ENCODE measurements at places on chromosomes 2 and 18. TPM values are rescaled to one million over a fixed set of nuclear protein-coding genes. Genes with fewer than 3 reads are reported as not detected.

Gene SERPINB7
- not detected for total RNA-seq

Gene DHRS9
- total RNA-seq: 0.37 TPM

Gene RALB
- total RNA-seq: 37.3 TPM

Gene STARD6
- total RNA-seq: 0.46 TPM

Gene SERPINB12
- total RNA-seq: not detected

Gene LCT
- total RNA-seq: 0.29 TPM

Gene CNTNAP5
- total RNA-seq: not detected

- H3K27ac ChIP-seq: no peak overlapping the region
- no peak overlapping the region for H3K4me3 ChIP-seq
- DNase-seq: no peak
- peaks cover 19% of the 10 kb centered on the region for H3K4me1 ChIP-seq
These were observed 53.0 kb downstream of the ICOS start for GRCh38 chr2:203989521-203989920.

- no peak for DNase-seq
- no peaks in the 10 kb centered on the region for H3K36me3 ChIP-seq
- no peaks in the 10 kb centered on the region for H3K27me3 ChIP-seq
- H3K4me1 ChIP-seq: peaks cover 18% of the 10 kb centered on the region
- no peak overlapping the region for H3K27ac ChIP-seq
These were observed 16.2 kb upstream of the GLS start for GRCh38 chr2:190864375-190864774.

DNA sequence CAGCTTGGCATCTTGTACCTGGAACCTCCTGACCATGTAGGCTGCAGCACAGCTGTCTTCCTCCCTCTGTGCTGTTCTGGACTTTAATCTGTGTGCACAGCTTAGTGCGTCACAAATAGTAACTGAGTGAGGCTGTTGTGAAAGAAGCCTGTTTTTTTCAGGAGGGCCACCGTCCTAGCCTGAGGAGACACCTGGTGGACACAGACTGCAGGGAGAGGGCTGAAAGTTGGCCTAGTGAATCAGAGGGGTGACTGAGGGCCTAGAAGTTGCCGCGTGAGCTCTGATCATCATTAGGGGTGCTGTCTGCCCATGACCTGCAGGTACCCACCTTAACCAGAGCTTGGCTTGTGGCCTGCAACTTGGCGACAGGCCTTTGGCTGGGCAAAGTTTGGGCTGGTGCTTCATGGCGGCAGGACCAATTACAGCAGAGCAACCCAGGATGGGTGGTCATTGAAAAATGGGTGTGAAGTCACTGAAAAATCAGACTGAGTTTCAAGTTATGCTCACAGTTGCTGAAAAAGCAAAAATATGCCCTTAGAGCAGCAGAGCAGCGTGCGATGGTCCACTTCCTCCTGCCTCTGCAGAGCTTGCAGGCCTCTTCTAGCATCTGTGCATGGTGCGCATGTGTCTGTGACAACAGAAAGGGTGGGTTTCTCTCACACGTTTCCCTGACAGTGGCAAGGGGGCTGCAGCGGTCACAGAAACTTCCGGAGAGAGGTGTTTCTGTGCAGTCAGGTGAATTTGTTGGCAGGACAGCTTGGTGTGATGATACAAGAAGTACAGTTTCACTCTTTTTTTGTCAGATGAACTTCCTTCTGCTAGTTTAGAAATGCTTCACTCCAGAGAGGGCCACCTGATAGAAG lies 9.6 kb downstream of the GDF7 start:
- H3K36me3 ChIP-seq: no peaks in the 10 kb centered on the region
- no peak overlapping the region for H3K4me3 ChIP-seq
- no peak overlapping the region for H3K27ac ChIP-seq

GRCh38 chr2:25829377-25829704 lies 48.9 kb downstream of the ASXL2 start:
- H3K4me1 ChIP-seq: peaks cover 41% of the 10 kb centered on the region
- H3K27ac ChIP-seq: no peak overlapping the region
- no peak overlapping the region for H3K4me3 ChIP-seq
- H3K27me3 ChIP-seq: no peaks in the 10 kb centered on the region
- H3K36me3 ChIP-seq: no peaks in the 10 kb centered on the region
- no peak for DNase-seq

- H3K27me3 ChIP-seq: no peaks in the 10 kb centered on the region
- no peaks in the 10 kb centered on the region for H3K36me3 ChIP-seq
- H3K4me3 ChIP-seq: no peak overlapping the region
- no peak overlapping the region for H3K27ac ChIP-seq
These were observed 1.8 kb upstream of the HDAC4 start for GRCh38 chr2:239402666-239403065.

GRCh38 chr18:13549880-13550232 lies 176.5 kb downstream of the FAM210A start:
- no peaks in the 10 kb centered on the region for H3K27me3 ChIP-seq
- no peak overlapping the region for H3K4me3 ChIP-seq
- no peaks in the 10 kb centered on the region for H3K36me3 ChIP-seq

DNA sequence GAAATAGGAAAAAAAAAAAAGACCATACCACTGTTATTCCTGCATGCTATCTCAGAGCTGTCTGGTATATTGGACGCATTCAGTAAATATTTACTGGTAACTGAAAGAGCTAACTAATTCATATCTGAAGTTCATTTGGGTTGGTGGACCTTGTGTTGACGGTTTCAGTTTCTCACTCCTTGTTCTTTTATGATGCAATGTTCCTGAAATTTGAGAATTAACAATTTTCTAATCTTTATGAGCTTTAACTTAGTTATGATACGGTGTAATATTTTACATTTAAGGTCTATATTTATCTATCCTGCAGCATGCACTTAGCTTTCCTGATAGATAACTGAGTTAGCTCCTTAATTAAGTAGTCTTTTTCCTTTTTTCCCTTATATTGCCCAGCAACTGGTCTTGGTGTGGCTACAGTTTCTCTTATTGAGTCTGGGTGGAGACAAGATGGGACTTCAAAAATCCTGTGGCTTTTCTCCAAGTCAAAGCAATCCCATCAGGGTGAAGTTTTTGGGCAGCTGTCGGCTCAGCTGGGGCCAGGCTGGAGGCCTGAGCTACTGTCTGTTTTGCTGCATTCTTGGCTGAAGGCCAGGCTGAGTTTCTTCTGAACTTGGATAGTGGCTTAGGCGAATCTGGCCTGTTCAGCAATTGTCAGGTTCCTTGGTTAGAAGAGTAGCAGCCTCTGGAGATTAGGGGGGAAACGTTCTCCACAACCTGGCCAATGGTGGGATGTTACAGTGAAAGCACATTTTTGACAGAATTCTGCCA lies 78.4 kb upstream of the MEX3C start:
- H3K4me1 ChIP-seq: no peaks in the 10 kb centered on the region
- no peak for DNase-seq
- no peak overlapping the region for H3K27ac ChIP-seq

DNA sequence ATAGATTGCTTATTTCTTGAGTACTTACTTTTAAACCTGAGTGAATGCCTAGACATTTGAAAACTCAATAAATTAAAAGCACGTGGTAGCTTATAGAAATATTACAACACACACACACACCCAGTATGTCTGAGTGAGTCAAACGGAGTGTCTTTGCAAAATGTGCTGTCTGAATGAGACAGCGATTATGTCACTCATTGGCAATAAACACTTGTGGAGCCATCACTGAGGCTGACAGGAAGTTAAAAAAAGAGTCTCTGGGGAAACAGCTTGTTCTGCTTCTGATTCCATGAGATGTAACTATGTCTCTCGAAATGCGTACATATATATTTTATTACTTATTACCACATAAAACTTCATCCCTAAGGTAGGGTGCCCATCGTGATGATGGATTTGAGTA lies 22.3 kb upstream of the VPS4B start:
- no peak overlapping the region for H3K4me3 ChIP-seq
- H3K4me1 ChIP-seq: no peaks in the 10 kb centered on the region
- H3K36me3 ChIP-seq: no peaks in the 10 kb centered on the region
- H3K27ac ChIP-seq: no peak overlapping the region
- no peaks in the 10 kb centered on the region for H3K27me3 ChIP-seq

GRCh38 chr2:64854773-64855237 lies 134.4 kb upstream of the SLC1A4 start:
- H3K4me3 ChIP-seq: no peak overlapping the region
- H3K36me3 ChIP-seq: no peaks in the 10 kb centered on the region
- no peak for DNase-seq
- no peaks in the 10 kb centered on the region for H3K27me3 ChIP-seq
- H3K4me1 ChIP-seq: no peaks in the 10 kb centered on the region

DNA sequence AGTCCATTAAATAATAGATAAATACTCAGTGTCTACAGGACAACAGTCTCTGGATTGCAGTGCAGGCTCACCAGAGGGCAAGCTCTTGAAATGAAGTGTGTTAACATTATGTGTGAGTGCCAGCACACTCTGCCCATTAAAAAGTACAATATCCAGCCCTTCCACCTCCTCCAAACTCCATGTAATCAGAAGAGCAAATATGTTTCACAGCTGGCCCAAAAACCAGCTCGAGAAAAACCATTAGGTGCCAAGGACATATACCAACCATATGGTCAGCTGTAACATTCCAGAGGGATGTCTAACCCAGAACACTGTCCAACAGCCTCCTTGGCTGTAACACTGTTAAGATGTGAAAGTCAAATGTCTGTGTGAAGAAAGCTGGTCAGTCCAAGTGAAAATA lies 112.2 kb downstream of the ZNF385B start:
- DNase-seq: no peak
- H3K4me1 ChIP-seq: no peaks in the 10 kb centered on the region
- H3K36me3 ChIP-seq: no peaks in the 10 kb centered on the region
- H3K27me3 ChIP-seq: no peaks in the 10 kb centered on the region
- no peak overlapping the region for H3K4me3 ChIP-seq

DNA sequence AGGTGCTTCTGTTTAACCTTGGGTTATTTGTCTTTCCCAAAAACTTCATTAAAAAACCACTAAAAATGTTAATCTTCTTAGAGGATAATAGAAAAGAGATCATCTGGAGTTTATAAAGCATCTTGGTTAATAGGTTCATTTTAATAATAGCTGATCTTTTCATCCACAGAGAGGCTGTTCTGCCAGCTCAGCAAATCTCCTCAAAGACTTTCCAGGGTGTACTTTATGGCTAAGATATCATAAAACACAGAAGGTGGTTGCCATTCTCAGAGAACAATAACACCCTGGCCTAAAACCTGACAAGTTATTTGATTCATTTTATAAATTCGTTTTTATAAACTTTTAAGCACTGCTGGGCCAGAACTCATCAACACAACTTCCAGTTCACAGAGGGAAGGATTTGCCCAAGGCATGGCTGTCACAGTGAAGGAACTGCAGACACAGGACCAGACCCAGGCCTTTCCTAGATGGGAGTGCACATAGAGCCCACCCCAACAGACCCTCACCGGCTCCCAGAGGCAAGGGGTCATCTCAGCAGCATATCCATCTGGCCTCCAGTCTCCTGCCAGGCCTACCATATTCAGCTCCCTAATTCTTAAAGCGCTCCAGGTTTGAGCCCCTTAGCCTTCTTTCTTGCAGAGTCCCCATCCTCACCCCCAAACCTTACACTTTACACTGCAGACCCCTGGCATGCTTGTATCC lies 203.4 kb upstream of the RAB6C start:
- H3K4me1 ChIP-seq: no peaks in the 10 kb centered on the region
- H3K4me3 ChIP-seq: no peak overlapping the region
- H3K27me3 ChIP-seq: no peaks in the 10 kb centered on the region
- no peak for DNase-seq

DNA sequence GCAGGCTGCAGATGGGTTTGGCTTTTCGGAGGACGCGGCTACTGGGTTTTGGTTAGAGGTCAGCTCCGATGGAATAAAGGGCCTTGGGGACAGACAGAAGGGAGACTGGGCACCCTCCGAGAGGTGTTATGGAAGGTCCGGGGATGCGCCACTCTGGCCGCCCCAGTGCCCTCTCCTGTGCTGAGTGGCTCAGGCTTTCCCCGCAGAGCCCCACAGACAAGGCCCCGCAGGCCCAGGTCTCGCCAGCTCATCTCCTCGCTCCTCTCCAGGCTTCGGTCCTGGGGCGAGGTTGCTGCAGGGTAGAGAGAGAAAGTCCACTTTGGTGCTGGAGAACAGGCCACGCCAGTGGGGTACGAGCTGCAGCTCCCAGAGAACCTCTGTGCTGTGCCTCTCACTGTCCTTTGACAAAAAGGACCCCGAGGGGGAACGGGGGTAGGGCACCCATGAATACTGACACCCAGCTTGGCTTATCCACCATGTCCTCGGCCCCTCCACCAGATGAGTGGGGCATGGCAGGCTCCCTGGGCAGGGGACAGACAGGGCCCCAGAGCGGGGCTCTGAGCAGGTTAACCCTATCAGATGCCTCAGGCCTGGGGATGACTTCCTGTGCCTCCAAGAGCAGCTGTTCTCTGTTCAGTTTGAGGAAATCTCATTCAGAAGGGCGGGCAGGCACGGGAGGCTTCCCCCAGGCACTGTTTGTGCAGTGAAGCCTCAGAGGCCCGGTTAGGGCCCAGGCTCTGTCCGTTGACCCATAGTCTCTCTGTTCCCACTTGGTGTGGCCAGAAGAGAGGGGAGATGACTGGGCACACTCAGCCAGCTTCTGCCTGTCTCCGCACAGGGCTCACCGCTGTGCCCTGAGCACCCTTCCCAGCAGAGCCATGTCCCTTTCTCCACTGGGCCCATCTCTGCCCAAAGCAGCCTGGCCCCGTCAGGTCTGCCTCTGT lies 15.7 kb upstream of the CNNM3 start:
- H3K27ac ChIP-seq: no peak overlapping the region
- H3K27me3 ChIP-seq: no peaks in the 10 kb centered on the region
- peaks cover 24% of the 10 kb centered on the region for H3K4me1 ChIP-seq
- no peaks in the 10 kb centered on the region for H3K36me3 ChIP-seq

DNA sequence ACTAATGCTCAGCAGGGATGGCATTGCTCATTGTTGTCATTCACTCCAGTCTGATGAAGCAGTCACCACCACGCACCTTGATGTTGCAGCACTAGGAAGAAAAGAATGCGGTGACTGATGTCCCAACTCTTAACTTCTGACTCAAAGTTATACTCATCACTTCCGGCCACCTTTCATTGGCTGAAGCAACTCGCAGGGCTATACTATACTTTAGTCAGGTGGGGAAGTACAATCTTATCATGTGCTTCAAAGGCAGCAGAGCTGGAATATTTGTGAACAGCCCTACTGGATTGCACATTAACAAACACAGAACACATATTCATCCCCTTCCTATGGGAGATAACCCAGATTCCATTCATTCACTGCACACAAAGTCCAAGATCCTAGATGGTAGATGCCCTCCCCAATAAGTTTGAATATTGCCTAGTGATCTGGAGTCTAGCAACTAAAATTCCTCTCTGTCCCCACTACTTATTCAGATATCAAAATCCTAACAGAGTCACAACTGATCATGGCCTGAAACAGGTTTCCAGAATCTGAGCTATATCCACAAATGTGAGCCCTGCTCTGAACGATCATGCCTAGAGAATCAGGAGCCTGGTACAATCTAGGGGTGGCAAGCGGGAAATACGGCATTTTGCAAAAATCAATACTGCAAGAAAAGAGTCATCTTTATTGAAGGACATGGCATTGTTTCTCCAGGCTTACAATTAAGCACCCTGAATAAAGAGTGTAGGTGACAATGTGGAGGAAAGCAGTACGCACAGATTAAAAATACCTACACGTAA lies 3.4 kb upstream of the SPATS2L start:
- H3K4me1 ChIP-seq: peaks cover 5% of the 10 kb centered on the region
- no peaks in the 10 kb centered on the region for H3K27me3 ChIP-seq
- no peak for DNase-seq
- no peak overlapping the region for H3K27ac ChIP-seq
- no peak overlapping the region for H3K4me3 ChIP-seq
- no peaks in the 10 kb centered on the region for H3K36me3 ChIP-seq

GRCh38 chr2:16671760-16672159 lies 6.1 kb upstream of the CYRIA start:
- H3K27ac ChIP-seq: no peak overlapping the region
- no peak for DNase-seq
- H3K4me3 ChIP-seq: no peak overlapping the region
- no peaks in the 10 kb centered on the region for H3K4me1 ChIP-seq

GRCh38 chr2:100234141-100234540 lies 88.2 kb downstream of the LONRF2 start:
- no peak overlapping the region for H3K4me3 ChIP-seq
- H3K4me1 ChIP-seq: peaks cover 18% of the 10 kb centered on the region
- no peak for DNase-seq
- no peaks in the 10 kb centered on the region for H3K36me3 ChIP-seq
- no peak overlapping the region for H3K27ac ChIP-seq
